ENCODE measurements at places on chromosomes 7 and 10.

GRCh38 chr10:58972576-58973234 lies 203.7 kb upstream of the PHYHIPL start:
- DNase-seq: no peak

DNA sequence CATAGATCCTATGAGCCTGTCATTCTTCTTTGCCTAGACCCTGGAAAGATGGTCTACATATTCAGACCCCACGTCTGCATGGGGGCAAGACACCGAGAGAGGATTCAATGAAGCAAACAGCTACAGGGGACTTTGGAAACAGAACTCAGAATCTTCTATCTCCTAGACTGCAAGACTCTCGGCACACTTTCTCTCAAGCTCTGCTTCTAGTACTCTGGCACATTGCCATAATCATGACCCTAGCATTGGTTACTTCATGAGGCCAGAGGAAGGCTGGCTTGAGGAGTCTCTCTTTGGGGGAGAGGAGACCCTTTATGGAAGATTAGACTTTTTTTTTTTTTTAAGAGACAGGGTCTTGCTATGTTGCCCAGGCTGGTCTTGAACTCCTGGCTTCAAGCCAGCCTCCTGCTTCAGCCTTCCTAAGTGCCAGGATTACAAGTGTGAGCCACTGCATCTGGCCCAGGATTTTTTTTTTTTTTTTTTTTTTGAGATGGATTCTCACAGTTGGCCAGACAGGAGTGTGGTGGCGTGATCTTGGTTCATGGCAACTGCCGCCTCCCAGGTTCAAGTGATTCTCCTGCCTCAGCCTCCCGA lies 20.7 kb downstream of the CCDC3 start:
- no peak for DNase-seq

- DNase-seq: no peak
Observed at GRCh38 chr10:77771851-77772250, 134.2 kb upstream of the KCNMA1 start.

DNA sequence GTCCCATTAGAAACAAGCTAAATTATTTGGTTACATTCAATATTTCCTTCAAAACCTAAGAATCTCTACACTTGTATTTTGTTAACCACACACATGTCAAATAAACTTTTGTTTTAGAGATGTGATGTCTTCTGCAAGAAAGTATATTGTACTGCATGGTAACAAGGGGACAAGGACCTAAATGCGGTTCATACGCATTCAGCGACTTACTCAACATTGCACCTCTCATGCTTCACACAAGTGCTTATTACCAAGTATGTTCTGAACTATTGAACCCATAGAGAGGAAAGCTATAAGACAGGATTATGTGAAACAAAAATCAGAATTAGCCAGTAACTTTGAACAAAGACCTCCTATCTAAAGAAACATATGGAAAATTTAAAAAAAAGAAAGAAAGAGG lies 68.3 kb downstream of the CREB5 start:
- no peak for DNase-seq

DNA sequence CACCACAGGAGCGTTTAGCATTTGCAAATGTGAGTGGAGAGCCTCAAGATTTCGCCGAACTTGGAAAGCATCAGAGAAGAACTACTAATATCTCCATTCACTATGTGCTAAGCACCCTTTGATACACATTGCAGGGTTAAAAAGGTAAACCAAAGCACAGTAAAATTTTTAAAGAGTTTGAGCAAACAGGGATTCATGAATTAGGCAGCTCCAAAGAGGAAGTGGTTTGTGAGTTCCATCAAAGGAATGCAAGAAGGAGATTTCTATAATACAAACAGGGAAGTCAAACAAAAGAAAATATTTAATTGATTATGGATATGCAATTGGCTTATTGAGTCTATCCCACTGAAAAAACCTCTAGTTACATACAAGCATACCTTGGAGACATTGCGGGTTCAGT lies 81.1 kb upstream of the TMEM72 start:
- DNase-seq: no peak

- DNase-seq: no peak
Observed at GRCh38 chr7:635227-635626, 91.3 kb upstream of the DNAAF5 start.

- DNase-seq: no peak
Observed at GRCh38 chr10:34576797-34577196, 238.3 kb downstream of the PARD3 start.

DNA sequence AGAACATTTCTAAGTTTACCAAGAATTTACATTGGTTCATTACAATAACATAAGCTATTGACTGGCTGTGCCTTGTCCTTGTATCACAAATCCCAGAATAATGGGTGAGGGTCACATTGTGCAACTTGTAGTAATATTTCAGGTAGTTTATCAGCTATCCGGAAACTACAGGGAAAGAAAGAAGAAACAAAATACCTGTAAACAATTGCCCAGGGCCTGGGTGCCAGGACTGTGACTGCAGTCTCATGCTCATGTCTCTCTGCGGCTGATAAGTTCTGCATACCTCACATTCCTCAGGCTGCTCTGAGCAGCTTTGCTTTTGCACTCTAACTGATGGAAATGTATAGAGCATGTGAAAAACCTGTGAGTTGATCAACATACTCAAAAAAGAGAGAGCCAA lies 131.8 kb upstream of the TRIM24 start:
- DNase-seq: no peak

DNA sequence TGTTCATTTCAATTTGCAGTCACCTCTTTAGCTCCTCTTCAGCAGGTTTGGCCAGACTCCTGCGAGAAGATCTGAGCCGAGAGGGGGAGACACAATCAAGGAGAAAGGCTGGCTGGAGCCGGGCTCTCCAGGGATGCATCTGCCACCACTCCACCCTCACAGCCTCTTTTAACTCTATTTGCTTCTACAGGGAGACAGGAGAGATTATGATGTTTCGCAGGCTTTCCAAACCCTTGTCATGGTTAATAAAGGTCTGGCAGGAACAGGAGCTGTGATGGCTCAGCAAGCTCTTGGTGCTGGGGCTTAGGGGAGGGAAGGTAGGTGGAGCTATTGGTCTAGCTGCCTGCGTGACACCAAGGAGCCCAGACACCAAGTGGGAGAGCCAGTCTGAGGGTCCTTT lies 448.1 kb upstream of the PODXL start:
- DNase-seq: no peak

GRCh38 chr10:26859241-26860101 lies 1.3 kb downstream of the ABI1 start:
- DNase-seq: no peak

DNA sequence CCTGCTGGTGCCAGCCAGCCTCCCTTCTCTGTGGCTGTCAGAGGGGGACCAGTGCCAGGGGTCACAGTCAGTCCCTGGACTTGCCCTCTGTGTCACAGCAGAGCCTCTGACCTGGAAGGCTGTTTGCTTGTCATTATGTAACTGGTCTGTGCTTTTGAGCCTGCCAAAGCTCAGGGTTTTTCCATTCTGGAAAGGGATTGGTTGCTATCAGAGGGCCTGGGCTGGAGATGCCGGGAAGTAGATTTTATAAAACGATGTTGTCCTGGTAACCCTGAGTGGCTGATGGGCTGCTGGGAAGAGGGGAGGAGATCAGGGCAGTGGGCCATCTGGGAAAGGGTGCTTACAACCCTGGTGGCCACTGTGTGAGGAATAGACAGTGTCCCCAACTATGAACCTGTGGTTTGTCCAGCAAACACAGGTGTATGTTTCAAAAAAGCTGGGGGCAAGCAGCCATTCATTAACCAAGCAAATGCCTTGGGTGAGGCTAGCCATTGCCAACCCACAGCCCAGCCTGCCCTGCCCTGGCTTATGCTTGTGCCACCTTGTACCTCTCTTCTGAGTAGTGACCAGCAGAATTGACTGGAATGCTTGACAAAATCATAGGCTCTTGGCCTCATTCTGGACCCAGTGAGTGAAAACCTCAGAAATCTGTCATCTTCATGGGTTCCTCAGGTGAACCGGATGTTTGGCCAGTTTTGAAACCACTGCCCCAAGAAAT lies 21.6 kb downstream of the SFTPD start:
- DNase-seq: no peak

- DNase-seq: no peak
Observed at GRCh38 chr7:92720604-92721350, 115.6 kb downstream of the CDK6 start.

DNA sequence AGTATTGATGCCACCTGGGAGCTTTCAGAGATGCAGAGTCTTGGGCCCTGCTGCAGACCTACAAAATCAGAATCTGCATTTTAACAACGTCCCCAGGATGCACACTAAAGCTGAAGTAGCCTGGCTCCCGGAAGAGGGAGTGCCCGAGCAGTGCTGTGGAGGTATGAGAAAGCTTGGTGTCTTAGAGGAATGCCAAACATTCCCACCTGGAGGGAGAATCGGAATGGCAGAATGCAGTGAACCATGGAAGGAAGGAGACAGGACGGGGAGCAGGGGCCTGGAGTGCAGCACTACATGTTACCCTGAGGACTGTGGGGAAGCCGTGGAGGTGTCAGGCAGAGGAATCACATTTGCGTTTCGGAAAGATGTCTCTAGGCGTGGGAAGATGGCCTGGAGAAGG lies 90.9 kb downstream of the AOAH start:
- no peak for DNase-seq

Data from NCI-H510A (cell line).